Central memory CD8-positive, alpha-beta T cell (primary cell): ENCODE measurements at places on chromosomes 7 and 10.

DNA sequence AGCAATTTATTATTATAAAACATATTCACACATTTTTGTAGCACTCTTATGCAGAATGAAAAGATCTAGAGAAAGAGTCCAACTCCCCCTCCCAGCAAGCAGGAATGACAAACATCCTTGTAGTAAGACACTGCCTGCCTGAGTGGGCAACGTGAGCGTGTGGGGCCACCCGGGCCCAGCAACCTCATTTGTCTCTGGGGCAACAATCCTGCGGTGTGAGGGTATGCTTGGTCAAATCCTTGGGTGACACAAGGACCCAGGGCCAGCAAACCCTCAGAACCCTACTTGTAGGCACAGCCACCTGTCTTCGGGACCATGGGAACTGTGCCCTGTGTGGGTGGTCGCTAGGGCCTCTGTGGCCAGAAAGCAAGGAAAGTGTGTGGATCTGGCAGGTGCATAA is 10.7 kb downstream of the RHEB start:
- no peaks in the 10 kb centered on the region for H3K36me3 ChIP-seq
- no peak for DNase-seq
- no peaks in the 10 kb centered on the region for H3K27me3 ChIP-seq
- H3K4me1 ChIP-seq, result peaks cover 72% of the 10 kb centered on the region
- H3K4me3 ChIP-seq, result no peak overlapping the region

GRCh38 chr7:22720791-22721786 is 5.9 kb upstream of the IL6 start:
- H3K36me3 ChIP-seq, result peaks cover 2% of the 10 kb centered on the region
- H3K27me3 ChIP-seq, result peaks cover 37% of the 10 kb centered on the region
- no peak overlapping the region for H3K27ac ChIP-seq
- peaks cover 3% of the 10 kb centered on the region for H3K4me1 ChIP-seq
- no peak overlapping the region for H3K4me3 ChIP-seq
- DNase-seq, result no peak

DNA sequence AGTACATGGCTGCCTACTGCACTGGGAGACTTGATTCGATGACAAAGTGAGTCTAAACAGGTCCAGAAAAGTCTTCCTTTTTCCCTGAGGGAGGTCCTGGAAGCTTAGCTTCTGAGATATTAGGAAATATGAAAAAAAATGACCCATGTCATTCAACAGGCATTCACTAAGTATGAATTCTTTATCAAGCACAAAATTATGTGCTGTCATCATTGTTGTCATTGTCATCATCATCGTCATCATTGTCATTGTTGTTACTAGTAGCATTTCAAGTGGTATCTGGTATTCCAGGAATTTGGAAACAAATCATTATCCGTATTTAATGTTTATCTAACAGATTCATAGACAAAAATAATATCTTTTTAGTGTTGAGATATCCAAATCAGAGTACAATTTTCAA is 49.7 kb upstream of the HECTD2 start:
- H3K4me3 ChIP-seq, result no peak overlapping the region
- H3K27ac ChIP-seq, result no peak overlapping the region
- no peak for DNase-seq
- no peaks in the 10 kb centered on the region for H3K4me1 ChIP-seq

DNA sequence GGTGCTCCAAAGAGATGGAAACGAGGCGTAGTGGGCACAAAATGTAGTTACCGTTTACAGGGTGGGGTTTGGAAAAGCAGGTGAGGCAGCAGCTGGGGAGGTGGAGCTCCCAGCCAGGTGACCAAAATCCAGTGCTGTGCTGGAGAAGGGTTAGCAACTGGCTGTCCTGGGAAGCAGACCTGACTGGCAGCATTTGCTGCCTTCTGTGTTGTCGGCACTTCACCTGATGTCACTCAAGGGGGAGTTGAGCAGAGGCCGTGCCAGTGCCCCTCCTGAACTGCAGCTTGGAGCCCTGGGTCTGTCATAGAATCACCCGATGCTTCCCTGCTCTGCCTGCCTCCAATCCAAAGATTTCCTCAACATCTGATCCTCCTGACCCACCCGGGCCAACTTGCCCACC is 12.8 kb downstream of the GCK start:
- no peak overlapping the region for H3K27ac ChIP-seq
- H3K4me1 ChIP-seq, result no peaks in the 10 kb centered on the region
- H3K27me3 ChIP-seq, result peaks cover 69% of the 10 kb centered on the region
- no peak for DNase-seq
- H3K36me3 ChIP-seq, result no peaks in the 10 kb centered on the region

GRCh38 chr10:25858076-25858475 is 76.0 kb upstream of the MYO3A start:
- H3K27me3 ChIP-seq, result no peaks in the 10 kb centered on the region
- H3K36me3 ChIP-seq, result no peaks in the 10 kb centered on the region
- no peak overlapping the region for H3K4me3 ChIP-seq
- H3K27ac ChIP-seq, result no peak overlapping the region
- H3K4me1 ChIP-seq, result no peaks in the 10 kb centered on the region

- no peak for DNase-seq
- H3K4me1 ChIP-seq, result no peaks in the 10 kb centered on the region
- no peaks in the 10 kb centered on the region for H3K27me3 ChIP-seq
- H3K4me3 ChIP-seq, result no peak overlapping the region
- H3K36me3 ChIP-seq, result no peaks in the 10 kb centered on the region
Measured at GRCh38 chr7:42593860-42594259, 318.0 kb downstream of the C7orf25 start.

DNA sequence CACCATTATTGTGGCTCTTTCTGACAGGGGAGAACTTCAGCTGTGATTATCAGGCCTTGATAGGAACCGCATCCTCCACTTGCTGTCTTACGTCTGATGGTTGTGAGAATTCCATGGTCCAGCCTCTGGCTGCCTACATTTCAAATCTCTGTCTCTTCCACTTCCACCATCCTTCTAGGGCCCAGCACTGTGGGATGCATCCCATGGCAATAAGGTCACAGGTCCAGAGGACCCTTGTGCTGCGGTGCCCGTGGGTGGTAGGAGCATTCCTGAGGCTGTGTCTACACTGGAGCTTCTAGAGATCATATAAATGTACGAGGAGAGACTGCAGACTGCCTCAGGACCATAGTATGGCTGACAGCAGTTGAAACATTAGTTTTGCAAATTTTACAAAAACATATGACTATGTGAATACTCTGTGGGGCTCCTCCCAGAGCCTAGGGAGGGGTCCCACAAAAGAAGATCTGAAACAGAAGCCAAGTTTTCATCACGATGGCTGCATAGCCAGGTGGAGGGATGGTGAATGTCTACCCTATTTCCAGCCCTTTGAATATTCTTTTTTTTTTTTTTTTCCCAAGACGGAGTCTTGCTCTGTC is 11.8 kb downstream of the CALML3 start:
- no peaks in the 10 kb centered on the region for H3K36me3 ChIP-seq
- H3K4me3 ChIP-seq, result no peak overlapping the region
- no peak for DNase-seq
- H3K27ac ChIP-seq, result no peak overlapping the region
- peaks cover 20% of the 10 kb centered on the region for H3K27me3 ChIP-seq

- H3K36me3 ChIP-seq, result no peaks in the 10 kb centered on the region
- no peak for DNase-seq
- H3K4me1 ChIP-seq, result no peaks in the 10 kb centered on the region
- H3K27me3 ChIP-seq, result no peaks in the 10 kb centered on the region
Measured at GRCh38 chr7:137564677-137565076, 221.1 kb upstream of the PTN start.

GRCh38 chr10:1284076-1284475 is 227.9 kb downstream of the WDR37 start:
- H3K4me3 ChIP-seq, result no peak overlapping the region
- H3K27ac ChIP-seq, result no peak overlapping the region
- DNase-seq, result no peak

- H3K36me3 ChIP-seq, result peaks cover 2% of the 10 kb centered on the region
- H3K27me3 ChIP-seq, result no peaks in the 10 kb centered on the region
- peaks cover 42% of the 10 kb centered on the region for H3K4me1 ChIP-seq
- no peak for DNase-seq
- H3K4me3 ChIP-seq, result no peak overlapping the region
Measured at GRCh38 chr10:96891840-96892239, 59.7 kb downstream of the LCOR start.

- H3K27ac ChIP-seq, result no peak overlapping the region
- no peaks in the 10 kb centered on the region for H3K4me1 ChIP-seq
- no peak overlapping the region for H3K4me3 ChIP-seq
- peaks cover 16% of the 10 kb centered on the region for H3K27me3 ChIP-seq
Measured at GRCh38 chr10:71404503-71405295, 8.0 kb downstream of the CDH23 start.

DNA sequence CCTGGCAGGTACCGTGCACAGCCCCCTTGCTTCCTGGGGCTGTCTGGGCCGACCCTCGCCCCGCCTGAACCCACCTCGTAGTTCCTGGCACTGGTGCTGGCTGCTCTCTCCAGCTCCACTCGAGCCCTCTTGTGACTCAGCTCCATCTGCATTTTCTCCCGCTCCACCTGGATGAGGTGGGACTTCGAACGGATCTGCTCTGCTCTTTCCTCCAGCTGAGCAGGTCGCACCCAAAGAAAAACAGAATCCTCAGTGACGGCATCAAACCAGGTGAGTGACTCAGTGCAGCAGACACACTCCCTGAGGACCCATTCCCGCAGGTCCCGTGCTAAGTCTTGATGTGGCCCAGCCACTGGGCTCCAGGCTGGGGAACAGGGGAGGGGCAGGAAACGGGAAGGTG is 7.4 kb downstream of the MAD1L1 start:
- no peaks in the 10 kb centered on the region for H3K27me3 ChIP-seq
- peaks cover 21% of the 10 kb centered on the region for H3K4me1 ChIP-seq
- H3K4me3 ChIP-seq, result no peak overlapping the region
- peaks cover 18% of the 10 kb centered on the region for H3K36me3 ChIP-seq
- DNase-seq, result no peak

- H3K4me3 ChIP-seq, result no peak overlapping the region
- DNase-seq, result no peak
- H3K27ac ChIP-seq, result no peak overlapping the region
- H3K27me3 ChIP-seq, result peaks cover 37% of the 10 kb centered on the region
- H3K4me1 ChIP-seq, result no peaks in the 10 kb centered on the region
Measured at GRCh38 chr10:31623466-31623865, 304.4 kb downstream of the ZEB1 start.

GRCh38 chr7:44646176-44646920 is 39.9 kb downstream of the OGDH start:
- DNase-seq, result no peak
- no peaks in the 10 kb centered on the region for H3K27me3 ChIP-seq
- peaks cover 14% of the 10 kb centered on the region for H3K4me1 ChIP-seq
- no peak overlapping the region for H3K27ac ChIP-seq
- no peak overlapping the region for H3K4me3 ChIP-seq
- H3K36me3 ChIP-seq, result peaks cover 25% of the 10 kb centered on the region

DNA sequence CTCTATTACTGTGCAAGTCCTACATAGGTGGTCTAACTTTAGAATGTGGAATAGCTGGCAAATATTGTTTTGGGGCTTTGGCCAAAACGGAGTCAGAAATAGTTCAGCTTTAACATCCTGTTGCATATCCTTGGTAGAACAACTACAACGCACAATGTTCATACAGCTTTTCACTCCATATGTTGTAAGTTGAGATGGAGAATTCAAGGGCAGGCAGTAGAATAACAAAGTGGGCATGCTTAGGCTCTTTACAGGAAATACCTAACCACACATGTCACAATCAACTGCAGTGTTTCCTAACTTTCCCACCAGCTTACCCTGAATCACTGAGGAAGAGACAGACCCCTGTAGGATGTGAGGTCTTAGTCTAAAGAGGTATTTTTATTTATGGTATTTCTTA is 122.3 kb downstream of the PPP1R3A start:
- H3K27ac ChIP-seq, result no peak overlapping the region
- no peaks in the 10 kb centered on the region for H3K27me3 ChIP-seq
- no peaks in the 10 kb centered on the region for H3K4me1 ChIP-seq
- no peak overlapping the region for H3K4me3 ChIP-seq
- DNase-seq, result no peak

DNA sequence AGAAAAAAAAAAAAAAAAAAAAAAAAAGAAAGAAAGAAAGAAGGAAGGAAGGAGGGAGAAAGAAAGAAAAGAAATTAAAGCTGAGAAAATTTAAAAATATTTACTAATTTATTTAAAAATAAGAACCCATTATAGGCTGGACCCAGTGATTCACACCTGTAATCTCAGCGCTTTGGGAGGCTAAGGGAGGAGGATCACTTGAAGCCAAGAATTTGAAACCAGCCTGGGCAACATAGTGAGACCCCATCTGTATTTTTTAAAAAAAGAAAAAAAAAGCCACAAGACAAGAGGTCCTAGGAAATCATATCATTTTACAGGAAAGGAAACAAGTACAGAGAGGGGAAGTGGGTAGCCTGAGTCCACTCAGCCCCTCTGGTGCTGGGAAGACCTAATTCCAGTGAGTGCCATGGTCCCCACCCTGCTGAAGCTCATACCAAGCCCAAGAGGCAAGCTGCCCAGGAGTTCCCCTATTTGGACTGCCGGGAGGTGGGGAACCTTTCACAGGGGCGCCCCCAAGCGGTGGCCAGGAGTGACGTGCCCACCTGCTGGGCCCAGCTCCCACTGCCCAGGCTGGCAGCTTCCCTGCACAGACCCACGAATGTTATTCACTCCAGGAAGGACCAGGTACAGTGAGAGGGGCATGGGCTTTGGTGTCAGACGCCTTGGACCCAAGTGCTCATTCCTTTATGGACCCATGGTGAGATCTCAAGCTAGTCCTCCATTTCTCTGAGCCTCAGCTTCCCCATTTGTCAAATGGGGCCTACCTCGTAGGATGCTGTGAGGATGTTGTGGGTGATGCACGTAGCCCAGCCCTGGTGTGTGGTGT is 133.6 kb downstream of the ZMIZ1 start:
- H3K4me3 ChIP-seq, result no peak overlapping the region
- no peaks in the 10 kb centered on the region for H3K27me3 ChIP-seq
- DNase-seq, result no peak
- H3K36me3 ChIP-seq, result peaks cover 1% of the 10 kb centered on the region

- H3K36me3 ChIP-seq, result no peaks in the 10 kb centered on the region
- H3K27me3 ChIP-seq, result peaks cover 69% of the 10 kb centered on the region
- H3K4me1 ChIP-seq, result peaks cover 5% of the 10 kb centered on the region
- no peak for DNase-seq
Measured at GRCh38 chr10:131872827-131873375, 27.9 kb upstream of the PPP2R2D start.

- no peak for DNase-seq
- H3K4me3 ChIP-seq, result no peak overlapping the region
- H3K4me1 ChIP-seq, result no peaks in the 10 kb centered on the region
- no peaks in the 10 kb centered on the region for H3K36me3 ChIP-seq
- H3K27ac ChIP-seq, result no peak overlapping the region
Measured at GRCh38 chr7:130273081-130273932, 6.6 kb downstream of the CPA2 start.

GRCh38 chr7:80334908-80335307 is 177.0 kb downstream of the GNAT3 start:
- no peak overlapping the region for H3K4me3 ChIP-seq
- H3K4me1 ChIP-seq, result no peaks in the 10 kb centered on the region

DNA sequence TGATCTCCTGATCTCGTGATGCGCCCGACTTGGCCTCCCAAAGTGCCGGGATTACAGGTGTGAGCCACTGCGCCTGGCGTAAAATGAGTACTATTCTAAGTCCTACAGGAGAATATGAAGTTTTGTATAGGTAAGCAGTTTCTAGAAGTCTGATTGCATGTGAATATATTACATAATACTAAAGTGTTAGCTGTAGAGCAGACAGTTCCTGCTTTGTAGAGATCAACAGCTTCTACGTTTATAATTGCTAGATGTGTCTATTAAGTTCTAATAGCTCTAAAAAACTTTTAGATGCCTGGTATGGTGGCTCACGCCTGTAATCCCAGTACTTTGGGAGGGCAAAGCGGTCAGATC is 8.5 kb downstream of the CRCP start:
- no peak for DNase-seq
- H3K27ac ChIP-seq, result no peak overlapping the region
- H3K4me1 ChIP-seq, result peaks cover 41% of the 10 kb centered on the region
- H3K36me3 ChIP-seq, result peaks cover 12% of the 10 kb centered on the region
- H3K4me3 ChIP-seq, result no peak overlapping the region
- no peaks in the 10 kb centered on the region for H3K27me3 ChIP-seq

- no peaks in the 10 kb centered on the region for H3K36me3 ChIP-seq
- no peaks in the 10 kb centered on the region for H3K4me1 ChIP-seq
- DNase-seq, result no peak
Measured at GRCh38 chr7:137371616-137372015, 28.1 kb upstream of the PTN start.
